ENCODE measurements at places on chromosomes 5 and 9. TPM values are rescaled to one million over a fixed set of nuclear protein-coding genes. Genes with fewer than 3 reads are reported as not detected.
A peak's percentile ranks its signal among the peaks of the same experiment; 100 is the strongest.

The APBB3 gene
- 23.8 TPM for total RNA-seq

- H3K4me1 ChIP-seq = no peaks in the 10 kb centered on the region
- no peak overlapping the region for H3K27ac ChIP-seq
- H3K4me3 ChIP-seq = no peak overlapping the region
- no peaks in the 10 kb centered on the region for H3K36me3 ChIP-seq
Observed at GRCh38 chr9:136062657-136063439, 32.2 kb downstream of the NACC2 start.

The PCDHB2 gene
- total RNA-seq = 3.2 TPM

DNA sequence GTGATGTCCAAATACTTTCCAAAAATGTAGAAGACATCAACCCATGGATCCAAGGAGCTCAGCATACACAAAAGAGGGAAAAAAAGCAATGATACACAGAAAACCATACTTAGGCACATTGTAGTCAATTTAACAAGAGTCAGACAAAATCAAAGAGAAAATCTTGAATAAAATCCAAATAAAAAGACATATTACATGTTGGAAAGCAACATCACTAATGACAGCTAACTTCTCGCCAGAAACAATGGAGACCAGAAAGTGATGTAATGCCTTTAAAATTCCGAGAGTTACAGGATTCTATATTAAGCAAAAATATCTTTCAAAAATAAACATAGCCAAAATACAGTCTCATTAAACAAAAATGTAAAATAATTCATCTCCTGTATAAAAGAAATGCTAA lies 79.8 kb upstream of the SLCO4C1 start:
- H3K36me3 ChIP-seq = no peaks in the 10 kb centered on the region
- H3K27ac ChIP-seq = no peak overlapping the region
- H3K4me3 ChIP-seq = no peak overlapping the region

- no peak for DNase-seq
- peak overlapping the region; percentile 85 for H3K27ac ChIP-seq
- H3K4me3 ChIP-seq = no peak overlapping the region
- peaks cover 26% of the 10 kb centered on the region for H3K4me1 ChIP-seq
- H3K36me3 ChIP-seq = no peaks in the 10 kb centered on the region
Observed at GRCh38 chr9:88657893-88658292, 122.9 kb downstream of the NXNL2 start.

DNA sequence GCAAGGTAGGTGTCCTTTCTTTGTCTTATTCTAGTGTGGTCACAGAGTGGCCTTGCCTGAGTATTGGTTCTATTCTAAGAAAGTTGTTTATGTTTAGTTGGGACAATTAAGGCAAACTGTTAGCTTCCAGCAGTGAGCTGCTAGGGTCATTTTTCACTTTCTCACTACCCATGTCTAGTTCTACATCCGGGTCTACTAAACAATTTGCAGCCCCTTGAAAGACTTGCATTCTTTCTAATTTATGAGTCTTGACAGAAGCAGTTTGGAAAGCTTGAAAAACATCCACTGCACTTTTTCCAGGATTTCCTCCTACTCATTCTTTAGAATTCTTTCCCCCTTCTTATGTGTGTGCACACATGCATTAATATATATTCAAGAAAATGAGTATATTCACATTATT lies 892.2 kb upstream of the ACO1 start:
- no peak for DNase-seq
- no peaks in the 10 kb centered on the region for H3K4me1 ChIP-seq
- no peaks in the 10 kb centered on the region for H3K27me3 ChIP-seq
- H3K27ac ChIP-seq = no peak overlapping the region
- no peaks in the 10 kb centered on the region for H3K36me3 ChIP-seq

DNA sequence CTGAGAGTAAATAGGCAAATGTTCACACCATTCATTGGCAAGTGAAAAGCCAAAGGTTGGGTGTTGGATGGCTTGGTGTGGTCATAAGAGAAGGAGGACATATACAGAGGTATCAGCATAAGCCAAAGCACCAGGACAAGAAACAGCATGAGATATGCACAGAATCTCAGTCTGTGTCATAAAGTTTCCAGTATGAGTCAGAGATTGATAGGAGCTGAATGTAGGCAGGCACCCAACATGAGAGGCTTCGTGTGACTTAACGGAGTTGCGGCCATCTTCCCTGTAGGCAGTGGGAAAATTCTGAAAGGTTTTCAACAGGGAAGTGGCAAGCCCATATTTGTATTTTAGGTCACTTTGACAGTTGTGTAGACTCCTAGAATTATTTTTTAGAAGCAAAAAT lies 54.5 kb downstream of the SNCAIP start:
- H3K36me3 ChIP-seq = no peaks in the 10 kb centered on the region
- no peaks in the 10 kb centered on the region for H3K4me1 ChIP-seq
- no peak overlapping the region for H3K27ac ChIP-seq
- no peak for DNase-seq
- H3K4me3 ChIP-seq = no peak overlapping the region

Measured in thyroid gland (tissue), 4 donors.